ENCODE measurements at places on chromosomes 16 and 17.

- no peak for DNase-seq
These were observed at the start of gene HNF1B for GRCh38 chr17:37744961-37745800. TSS of gene HNF1B (minus strand) at chr17:37745059. CDS start at chr17:37744884, 175 bp downstream.

- DNase-seq: no peak
These were observed 15.8 kb upstream of the AKTIP start for GRCh38 chr16:53518550-53519416.

DNA sequence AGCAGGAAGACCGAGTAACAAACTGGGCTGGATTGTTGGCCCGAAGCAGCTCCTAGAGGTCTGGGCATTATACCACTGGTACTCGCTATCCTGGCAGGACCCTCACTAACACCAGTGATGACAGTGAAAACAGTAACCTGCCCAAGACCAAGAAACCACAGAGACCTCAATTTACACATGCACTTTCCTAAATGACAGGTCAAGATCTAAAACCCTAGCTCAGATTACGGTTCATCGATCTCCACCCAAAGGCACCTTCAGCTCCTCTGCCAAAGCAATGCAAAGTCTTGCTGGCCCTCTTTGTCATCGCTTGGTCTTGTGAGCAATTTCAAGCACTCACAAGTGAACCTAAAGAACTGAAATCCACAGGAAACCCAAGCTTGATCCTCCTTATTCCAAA is 1.5 kb downstream of the PIP4K2B start:
- no peak for DNase-seq

DNA sequence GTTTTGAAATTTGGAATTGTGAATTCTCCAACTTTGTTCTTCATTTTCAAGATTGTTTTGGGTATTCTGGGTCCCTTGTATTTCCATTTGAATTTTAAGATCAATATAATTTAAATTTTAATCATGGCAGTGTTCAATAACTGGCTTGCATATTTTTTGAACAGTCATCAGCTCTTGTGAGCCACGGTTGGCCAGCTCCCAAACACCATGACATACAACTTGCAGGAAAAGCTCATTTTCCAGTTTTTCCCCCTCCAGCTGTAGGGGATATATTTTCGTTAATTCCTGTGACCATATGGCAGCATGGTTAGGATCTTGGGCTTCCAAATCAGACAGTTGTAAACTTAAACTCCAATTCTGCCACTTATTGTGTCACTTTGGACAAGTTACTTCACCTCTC is 690.1 kb downstream of the WWOX start:
- DNase-seq: no peak

Data from tibial artery (tissue), 4 donors.